Activated T-cell treated with anti-CD3 and anti-CD28 coated beads for 4 hours (primary cell): ENCODE measurements at places on chromosomes 1 and 21.

GRCh38 chr1:7177438-7178146 is 392.3 kb downstream of the CAMTA1 start:
- DNase-seq, result no peak

- peak; percentile 8 for DNase-seq
Observed at GRCh38 chr1:226309398-226310244, 657 bp upstream of the LIN9 start.

DNA sequence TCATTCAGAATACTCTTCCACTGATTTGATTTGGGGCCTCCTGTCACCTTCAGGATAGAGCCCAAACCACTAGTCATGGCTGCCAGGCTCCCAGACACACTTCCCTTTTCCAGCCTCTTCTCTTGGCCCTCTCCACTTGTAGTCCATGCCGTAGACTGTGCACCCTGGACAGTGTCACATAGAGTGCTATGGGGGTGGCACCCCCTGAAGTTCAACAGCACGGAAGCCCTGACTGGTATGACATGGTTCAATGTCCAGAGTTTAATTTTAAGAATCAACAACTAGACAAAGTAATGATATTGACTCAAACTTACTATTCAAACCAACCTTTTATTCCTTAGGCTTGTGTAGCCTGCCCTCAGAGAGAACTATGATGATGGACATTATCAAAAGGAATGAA is 22.3 kb downstream of the FMO2 start:
- no peak for DNase-seq

DNA sequence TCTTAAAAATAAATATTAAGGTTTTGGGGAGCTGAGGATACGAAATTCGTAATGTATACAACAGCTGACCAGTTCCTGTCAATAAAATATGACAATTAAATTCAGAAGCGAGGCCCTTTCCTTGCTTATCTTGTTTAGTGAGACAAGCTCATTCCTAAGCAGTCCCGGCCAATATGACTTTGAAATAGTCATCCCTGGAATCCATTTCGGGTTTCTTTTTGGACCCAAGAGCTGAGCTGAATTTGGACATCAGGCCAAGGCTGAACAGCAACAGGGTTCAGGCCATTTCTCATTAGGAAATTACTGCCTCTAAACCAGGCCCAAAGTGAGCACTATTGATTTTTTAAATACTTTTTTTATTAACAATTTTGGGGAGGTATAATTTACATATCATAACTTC is 17.3 kb upstream of the FMN2 start:
- no peak for DNase-seq

DNA sequence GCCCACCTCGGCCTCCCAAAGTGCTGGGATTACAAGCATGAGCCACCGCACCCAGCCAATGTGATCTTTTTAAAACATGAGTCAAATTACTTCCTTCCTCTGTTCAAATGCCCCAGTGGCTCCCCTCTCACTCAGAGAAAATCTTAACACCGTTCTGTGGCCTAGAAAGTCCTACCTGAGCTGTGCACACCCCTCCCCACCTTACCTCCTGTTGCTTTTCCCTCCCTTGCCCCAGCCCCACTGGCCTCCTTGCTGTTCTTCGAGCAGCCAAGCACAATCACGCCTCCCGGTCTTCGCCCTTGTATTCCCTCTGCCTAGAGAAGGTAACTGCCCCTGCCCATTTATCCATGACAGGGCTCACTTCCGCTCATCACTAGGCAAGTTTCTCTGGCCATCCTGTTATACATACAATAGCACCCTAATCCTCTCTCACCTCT is 62.6 kb upstream of the RPL11 start:
- no peak for DNase-seq

GRCh38 chr1:207429963-207430362 is 24.2 kb upstream of the CR2 start:
- no peak for DNase-seq

- no peak for DNase-seq
Observed at GRCh38 chr1:40628903-40629292, 36.6 kb downstream of the RIMS3 start.

DNA sequence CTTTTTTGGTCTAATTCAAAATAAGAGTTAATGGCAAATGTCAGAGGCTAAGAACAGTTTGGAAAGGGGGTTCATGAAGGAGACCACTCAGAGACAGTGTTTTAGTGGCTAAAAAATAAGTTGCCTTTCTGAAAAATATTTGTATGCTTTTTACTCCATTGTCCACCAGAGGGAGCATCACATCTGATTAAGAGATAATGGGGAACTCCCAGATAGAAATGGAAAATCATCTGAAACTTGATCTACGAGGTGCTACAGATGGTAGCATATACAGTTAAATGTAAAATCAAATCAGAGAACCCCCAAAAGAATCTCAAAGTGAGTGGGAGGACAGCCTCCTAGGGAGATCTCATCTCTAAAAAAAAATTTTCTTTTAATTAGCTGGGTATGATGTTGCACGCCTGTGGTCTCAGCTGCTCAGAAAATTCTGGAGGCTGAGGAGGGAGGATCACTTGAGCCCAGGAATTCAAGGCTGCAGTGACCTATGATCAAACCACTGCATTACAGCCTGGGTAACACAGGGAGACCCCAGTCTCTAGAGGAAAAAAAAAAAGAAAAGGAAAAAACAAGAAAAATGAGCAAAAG is 9.7 kb downstream of the SMYD3 start:
- peak; percentile 14 for DNase-seq

DNA sequence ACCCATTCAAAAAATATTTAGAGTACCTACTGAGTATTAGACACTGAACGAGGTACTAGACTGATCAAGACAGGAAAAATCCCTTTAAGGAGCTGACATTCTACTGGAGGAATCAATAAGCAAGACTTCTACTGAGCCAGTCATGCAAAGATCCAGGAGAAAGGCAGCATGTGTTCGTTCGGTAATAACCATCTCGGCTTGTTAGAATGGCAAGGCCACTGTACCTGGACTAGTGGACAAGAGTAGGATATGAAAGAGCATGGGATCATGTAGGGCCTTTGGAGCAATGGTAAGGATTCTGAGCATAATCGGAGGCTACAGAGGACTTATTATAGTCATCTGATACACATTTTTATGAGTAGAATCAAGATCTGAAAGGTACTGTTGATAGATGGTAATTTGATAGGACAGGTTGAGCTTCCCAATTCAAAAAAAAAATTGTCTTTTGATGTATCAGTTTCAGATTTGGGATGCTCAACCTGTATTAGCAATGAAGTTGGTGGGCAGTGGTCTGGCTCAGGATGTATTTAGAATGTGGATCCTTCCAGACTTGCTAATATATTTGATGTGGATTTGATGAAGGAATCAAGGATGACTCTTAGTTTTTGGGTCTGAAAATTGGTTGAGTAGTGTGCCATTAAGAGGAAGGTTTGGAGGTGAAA is 2.3 kb downstream of the COX20 start:
- DNase-seq, result no peak

DNA sequence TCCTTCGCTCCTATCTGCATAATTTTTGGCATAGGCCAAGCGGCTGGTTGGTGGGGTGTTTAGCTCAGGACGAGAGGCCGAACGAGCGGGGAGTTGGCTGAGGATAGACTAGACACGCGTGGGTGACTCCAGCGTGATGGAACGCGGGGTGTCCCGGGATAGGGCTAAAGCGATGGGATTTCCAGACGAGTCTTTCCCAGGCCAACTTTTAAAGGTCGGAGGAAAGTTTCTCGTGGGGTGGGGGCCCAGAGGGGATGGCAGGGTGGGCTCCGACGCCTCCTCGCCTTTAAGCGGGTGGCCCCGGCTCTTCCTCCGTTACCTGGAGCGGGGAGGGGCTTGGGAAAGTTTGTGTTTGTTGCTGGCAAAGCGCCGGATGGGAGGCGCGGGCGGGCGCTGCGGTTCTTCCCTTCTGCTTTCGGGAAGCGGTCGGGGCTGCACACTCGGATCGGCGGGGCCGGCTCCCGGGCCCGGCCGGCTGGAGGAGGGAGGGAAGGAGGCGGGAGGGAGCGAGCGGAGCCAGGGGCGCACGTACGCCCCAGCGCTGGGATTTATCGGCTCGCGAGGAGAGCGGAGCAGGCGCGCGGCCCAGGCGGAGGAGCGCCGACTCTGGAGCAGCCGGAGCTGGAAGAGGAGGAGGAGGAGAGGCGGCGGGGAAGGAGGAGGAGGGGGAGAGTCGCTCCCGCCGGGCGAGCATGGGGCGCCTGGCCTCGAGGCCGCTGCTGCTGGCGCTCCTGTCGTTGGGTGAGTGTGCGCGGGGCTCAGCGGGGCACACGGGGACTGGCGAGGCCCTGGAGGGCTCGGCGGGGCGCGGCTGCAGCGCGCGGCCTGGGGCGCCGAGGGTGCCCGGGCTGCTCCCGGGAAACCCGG is at the start of gene PTGFRN:
Gene PTGFRN, plus strand, starts transcription at position 405 of the 867 bp plus-strand sequence. Its CDS starts 288 bp downstream, at position 693.
- no peak for DNase-seq

GRCh38 chr1:33234131-33234530 is 22.2 kb upstream of the ZNF362 start:
- no peak for DNase-seq

GRCh38 chr1:29415156-29415830 is 179.0 kb downstream of the PTPRU start:
- DNase-seq, result no peak
